Upper lobe of right lung (tissue), 1 donor: ENCODE measurements at places on chromosomes 2 and 18. TPM values are rescaled to one million over a fixed set of nuclear protein-coding genes. Genes with fewer than 3 reads are reported as not detected.

Gene MYCN
- total RNA-seq = 0.49 TPM

Gene CFC1
- 0.38 TPM for total RNA-seq

Gene CTNNA2
- not detected for total RNA-seq

- H3K27ac ChIP-seq = no peak overlapping the region
- H3K4me3 ChIP-seq = no peak overlapping the region
- no peaks in the 10 kb centered on the region for H3K4me1 ChIP-seq
- no peaks in the 10 kb centered on the region for H3K27me3 ChIP-seq
- DNase-seq = no peak
Measured at GRCh38 chr2:105261061-105261460, 19.5 kb downstream of the GPR45 start.

DNA sequence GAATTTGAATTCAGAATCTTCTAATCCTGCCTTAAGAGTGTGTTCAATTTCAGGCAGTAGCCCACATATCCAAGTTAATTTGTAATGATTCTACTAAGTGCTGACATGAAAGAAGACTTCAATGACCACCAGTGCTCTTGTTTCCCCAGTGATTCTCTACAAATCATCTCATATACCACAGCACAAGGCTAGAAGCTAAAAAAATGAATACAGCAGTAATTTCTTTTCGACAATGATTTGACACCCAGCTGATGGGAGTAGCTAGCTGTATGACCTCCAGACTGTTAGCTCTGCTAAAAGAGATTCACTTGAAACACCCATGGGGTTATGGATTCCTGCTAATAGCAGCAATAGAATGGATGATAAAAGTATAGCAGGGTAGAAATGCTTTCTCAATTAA lies 217.0 kb upstream of the TMEFF2 start:
- no peaks in the 10 kb centered on the region for H3K36me3 ChIP-seq
- no peaks in the 10 kb centered on the region for H3K4me1 ChIP-seq
- DNase-seq = no peak
- no peaks in the 10 kb centered on the region for H3K27me3 ChIP-seq

DNA sequence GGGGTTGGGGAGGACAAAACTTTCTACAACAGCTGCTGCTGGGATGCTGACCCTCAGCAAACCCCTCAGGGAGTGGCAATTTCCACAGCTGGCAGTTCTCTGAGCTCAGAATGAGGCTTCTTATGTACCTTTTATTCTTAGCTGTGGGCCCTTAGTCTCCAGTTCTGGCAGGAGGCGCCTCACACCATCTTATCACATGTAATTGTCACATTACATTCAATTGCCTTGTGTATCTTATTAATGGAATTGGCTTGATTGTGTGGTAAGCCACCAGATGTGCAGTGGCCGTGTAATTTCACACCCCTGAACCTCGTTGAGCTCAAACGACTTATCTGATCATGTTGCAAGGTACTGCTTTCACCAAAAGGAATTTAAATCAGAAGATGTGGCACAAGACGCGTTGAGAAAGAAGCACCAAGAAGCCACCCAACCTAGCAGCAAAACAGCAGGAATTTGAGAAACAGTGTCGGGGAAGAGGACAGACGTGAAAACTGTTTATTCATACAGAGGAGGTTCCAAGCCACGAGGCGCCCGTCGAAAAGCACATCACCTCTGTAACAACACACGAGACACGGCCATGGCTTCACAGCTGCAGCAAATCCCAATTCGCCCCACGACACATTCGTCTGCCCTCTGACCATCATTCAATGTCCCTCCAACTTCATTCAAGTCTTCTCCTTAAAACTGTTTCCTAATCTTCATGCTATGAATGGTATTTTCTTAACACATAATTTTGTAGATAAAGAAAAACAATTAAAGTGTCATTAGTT lies 53.6 kb upstream of the LPIN2 start:
- no peak for DNase-seq
- H3K27me3 ChIP-seq = no peaks in the 10 kb centered on the region
- H3K4me3 ChIP-seq = no peak overlapping the region
- peaks cover 6% of the 10 kb centered on the region for H3K4me1 ChIP-seq
- H3K36me3 ChIP-seq = no peaks in the 10 kb centered on the region

DNA sequence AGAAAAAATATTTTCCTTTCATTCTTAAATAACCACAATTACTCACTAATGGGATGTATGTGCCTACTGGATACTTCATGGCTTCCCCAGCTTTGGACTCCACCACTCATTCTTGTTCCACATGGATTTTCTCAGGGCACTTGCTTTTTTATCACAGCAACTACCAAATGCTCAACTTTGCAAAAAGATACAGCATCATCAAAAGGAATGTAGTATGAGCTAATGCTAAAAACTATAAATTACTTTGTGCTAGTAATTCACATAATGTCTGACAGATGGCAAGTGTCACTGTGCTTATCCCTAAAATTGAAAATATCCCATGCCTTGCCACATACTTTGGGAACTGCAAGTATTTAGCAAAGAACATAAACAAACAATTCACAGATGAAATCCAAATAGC lies 130.4 kb upstream of the ZFP36L2 start:
- no peaks in the 10 kb centered on the region for H3K27me3 ChIP-seq
- no peak overlapping the region for H3K4me3 ChIP-seq
- H3K36me3 ChIP-seq = no peaks in the 10 kb centered on the region
- H3K4me1 ChIP-seq = no peaks in the 10 kb centered on the region

- DNase-seq = no peak
- no peak overlapping the region for H3K4me3 ChIP-seq
- H3K4me1 ChIP-seq = no peaks in the 10 kb centered on the region
- H3K27me3 ChIP-seq = no peaks in the 10 kb centered on the region
Measured at GRCh38 chr2:197973772-197974171, 169.4 kb downstream of the PLCL1 start.

GRCh38 chr18:2846636-2847316 lies at the start of gene EMILIN2:
EMILIN2 (plus strand) TSS chr18:2847006; CDS start chr18:2847189, 183 bp downstream.
- H3K36me3 ChIP-seq = no peaks in the 10 kb centered on the region
- H3K4me3 ChIP-seq = peak within 1 kb of the TSS; percentile 54
- H3K27me3 ChIP-seq = peaks cover 19% of the 10 kb centered on the region
- DNase-seq = peak; percentile 87
- H3K27ac ChIP-seq = peak within 1 kb of the TSS; percentile 65

DNA sequence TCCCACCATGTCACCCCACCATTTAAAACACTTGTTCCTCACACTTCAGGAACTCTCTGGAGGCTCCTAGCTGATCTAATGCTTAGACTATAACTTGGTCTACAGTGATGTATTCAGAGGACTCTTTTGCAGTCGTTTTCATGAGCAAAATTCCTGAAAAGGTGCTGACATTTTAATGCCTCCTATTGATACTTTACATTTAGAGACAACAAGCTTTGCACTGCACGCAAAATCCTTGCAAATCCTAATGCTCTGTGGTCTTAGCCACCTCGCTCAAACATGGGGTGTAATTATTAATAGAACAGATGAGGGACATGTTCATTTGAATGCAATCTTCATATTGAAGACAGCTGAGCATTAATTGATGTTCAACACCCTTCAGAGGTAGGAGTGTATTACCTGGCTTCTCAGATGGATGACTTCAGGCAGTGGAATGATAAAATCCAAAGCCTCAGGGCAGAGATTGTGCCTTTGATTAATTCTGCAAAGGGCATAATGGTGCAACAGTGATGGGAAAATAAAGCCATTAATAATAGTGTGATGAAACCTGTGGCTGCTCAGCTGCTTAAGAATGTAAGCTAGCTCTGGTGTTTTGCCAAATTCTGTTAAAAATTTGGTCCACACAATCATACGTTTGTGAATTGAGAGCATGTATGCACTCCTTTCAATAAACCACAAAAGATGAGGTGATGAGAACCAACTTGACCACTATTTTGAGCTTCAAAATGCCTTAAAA lies 5.4 kb downstream of the CTAGE1 start:
- peaks cover 9% of the 10 kb centered on the region for H3K4me1 ChIP-seq
- no peaks in the 10 kb centered on the region for H3K36me3 ChIP-seq
- H3K27ac ChIP-seq = no peak overlapping the region
- H3K4me3 ChIP-seq = no peak overlapping the region
- DNase-seq = no peak

DNA sequence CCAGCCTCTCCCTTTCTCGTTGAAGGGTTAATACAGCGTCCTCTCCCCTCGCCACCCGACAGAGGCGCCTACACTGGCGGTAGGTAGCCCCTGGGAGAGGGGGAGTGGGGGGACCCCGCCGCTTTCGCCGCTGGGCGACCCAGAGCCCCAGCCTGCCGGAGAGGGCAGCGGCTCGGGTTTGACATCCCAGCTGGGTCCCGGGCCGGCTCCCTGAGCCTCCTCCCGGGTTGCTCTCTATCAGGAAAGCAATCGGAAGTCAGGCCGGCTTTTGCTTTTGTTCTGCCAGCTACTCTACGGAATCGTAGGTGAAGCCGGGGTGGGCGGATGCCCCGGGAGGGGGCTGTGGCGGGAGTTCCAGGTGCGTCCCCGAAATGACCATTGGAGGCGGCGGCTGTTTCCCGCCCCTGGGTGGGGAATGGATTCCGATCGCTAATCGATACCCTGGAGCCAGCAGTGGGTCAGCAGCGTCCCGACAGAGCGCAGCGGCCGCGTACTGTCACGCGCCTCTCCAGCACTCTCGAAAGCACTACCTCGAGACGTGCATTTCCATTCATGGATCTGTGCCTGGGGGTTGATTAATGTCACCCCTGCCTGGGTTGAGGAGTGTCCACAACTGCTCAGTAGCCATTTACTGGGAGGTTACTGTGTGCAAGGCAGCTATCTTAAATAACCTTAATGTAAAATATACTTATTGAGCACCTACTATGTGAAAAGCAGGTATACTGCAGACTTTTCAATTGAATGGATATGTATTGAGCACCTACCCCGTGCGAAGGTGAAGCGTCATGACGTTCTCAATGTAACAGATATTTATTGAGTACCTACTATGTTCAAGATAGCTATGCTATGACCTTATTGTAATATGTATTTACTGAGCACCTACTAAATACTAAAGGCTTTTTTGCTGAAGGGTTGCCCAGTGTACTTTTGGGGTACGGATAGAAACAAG lies 1.1 kb downstream of the MAPK4 start:
- peaks cover 42% of the 10 kb centered on the region for H3K27me3 ChIP-seq
- H3K36me3 ChIP-seq = no peaks in the 10 kb centered on the region
- H3K4me3 ChIP-seq = peak overlapping the region; percentile 58
- DNase-seq = no peak
- H3K27ac ChIP-seq = no peak overlapping the region

- no peak overlapping the region for H3K4me3 ChIP-seq
- no peaks in the 10 kb centered on the region for H3K27me3 ChIP-seq
- peaks cover 13% of the 10 kb centered on the region for H3K36me3 ChIP-seq
- DNase-seq = no peak
- peaks cover 97% of the 10 kb centered on the region for H3K4me1 ChIP-seq
Measured at GRCh38 chr2:217924346-217924901, 78.4 kb downstream of the TNS1 start.

GRCh38 chr2:160440888-160441287 lies 52.7 kb downstream of the RBMS1 start:
- H3K27ac ChIP-seq = no peak overlapping the region
- H3K4me3 ChIP-seq = no peak overlapping the region
- H3K27me3 ChIP-seq = no peaks in the 10 kb centered on the region
- H3K36me3 ChIP-seq = no peaks in the 10 kb centered on the region
- H3K4me1 ChIP-seq = peaks cover 3% of the 10 kb centered on the region
- DNase-seq = no peak

DNA sequence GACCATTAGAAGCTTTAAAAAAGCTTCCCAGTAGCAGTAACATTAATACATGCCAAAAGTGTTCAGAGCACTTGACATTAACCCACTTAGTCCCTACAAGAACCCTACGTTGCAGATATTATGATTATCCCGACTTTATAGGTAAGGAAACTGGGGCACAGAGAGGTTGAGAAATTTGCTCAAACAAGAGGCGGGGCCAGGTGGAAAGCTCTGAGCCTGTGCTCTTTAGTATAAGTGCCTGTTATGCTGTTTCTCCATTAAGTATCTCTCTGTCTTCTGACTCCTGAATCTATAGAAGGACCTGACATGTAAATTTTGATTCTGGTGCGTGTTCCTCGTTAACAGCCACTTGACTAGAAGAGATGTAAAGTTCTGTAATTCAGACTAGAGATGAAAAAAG lies 139.8 kb downstream of the RBMS1 start:
- H3K4me1 ChIP-seq = peaks cover 42% of the 10 kb centered on the region
- peaks cover 17% of the 10 kb centered on the region for H3K36me3 ChIP-seq
- no peak for DNase-seq
- no peaks in the 10 kb centered on the region for H3K27me3 ChIP-seq
